ENCODE measurements at places on chromosomes 1 and 21.

- DNase-seq: no peak
These were observed 542.6 kb downstream of the ADGRL2 start for GRCh38 chr1:82343381-82343780.

- no peak for DNase-seq
These were observed 314.0 kb downstream of the LMO4 start for GRCh38 chr1:87642581-87643221.

DNA sequence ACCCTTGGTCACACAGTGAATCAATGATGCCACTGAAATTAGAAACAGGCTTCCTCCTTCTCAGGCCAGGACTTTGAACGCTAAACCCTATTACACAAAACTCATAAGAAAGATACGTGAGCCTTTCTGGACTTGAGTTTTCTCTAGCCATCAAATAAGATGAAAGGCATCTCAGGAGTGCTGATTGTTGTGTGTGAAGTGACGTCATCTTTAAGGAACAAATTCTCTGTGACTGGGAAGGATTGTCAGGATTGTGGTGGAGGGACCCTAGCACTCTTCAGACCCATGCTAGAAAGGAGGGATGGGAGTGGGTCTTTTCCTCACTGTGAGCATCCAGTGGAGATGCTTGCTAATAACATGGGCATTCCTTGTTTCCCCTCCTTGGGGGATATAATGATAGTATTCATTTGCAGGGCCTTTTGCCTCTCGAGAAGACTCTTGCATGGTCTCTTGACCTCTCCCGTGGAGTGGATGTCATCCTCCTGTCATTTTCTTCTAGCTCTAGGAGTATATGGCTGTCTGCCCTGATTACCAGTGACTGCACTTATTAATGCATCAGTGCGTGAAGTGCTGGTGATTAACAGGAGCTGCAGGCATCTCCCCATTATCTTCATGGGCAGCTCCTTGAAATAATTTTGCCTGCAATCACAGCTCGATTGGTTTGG is 39.9 kb downstream of the SPATA46 start:
- DNase-seq: no peak

- no peak for DNase-seq
These were observed 35.1 kb downstream of the PROX1 start for GRCh38 chr1:214022810-214023425.

- no peak for DNase-seq
These were observed 34.5 kb downstream of the SPEN start for GRCh38 chr1:15881961-15882360.

- DNase-seq: no peak
These were observed 382 bp upstream of the RASAL2 start for GRCh38 chr1:178093494-178093950.

- no peak for DNase-seq
These were observed 478 bp upstream of the PRDM2 start for GRCh38 chr1:13699510-13699909.

DNA sequence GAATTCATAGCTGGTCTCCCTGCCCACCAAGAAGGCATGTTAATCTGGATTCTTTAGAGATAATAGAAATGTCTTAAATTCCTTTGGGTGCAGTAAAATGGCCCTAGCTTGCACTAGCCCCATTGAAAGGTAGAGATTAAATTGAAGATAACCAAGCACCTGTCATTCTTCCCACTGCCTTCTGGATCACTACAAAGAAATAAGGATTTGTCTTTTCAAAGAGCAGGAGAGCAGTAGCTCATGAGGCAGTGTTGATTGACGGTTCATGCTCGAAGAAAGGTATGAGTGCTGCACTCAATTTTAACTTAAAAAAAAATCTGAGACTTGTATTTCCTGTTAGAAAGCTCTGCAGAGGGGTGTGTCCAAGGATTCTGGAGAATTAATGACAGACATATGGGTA is 74.9 kb upstream of the F3 start:
- no peak for DNase-seq

- no peak for DNase-seq
These were observed 873 bp upstream of the PI4KB start for GRCh38 chr1:151327903-151328674.

- no peak for DNase-seq
These were observed 317.0 kb downstream of the BARHL2 start for GRCh38 chr1:90400131-90400530.

- no peak for DNase-seq
These were observed 82.5 kb downstream of the PDE9A start for GRCh38 chr21:42735944-42736343.

DNA sequence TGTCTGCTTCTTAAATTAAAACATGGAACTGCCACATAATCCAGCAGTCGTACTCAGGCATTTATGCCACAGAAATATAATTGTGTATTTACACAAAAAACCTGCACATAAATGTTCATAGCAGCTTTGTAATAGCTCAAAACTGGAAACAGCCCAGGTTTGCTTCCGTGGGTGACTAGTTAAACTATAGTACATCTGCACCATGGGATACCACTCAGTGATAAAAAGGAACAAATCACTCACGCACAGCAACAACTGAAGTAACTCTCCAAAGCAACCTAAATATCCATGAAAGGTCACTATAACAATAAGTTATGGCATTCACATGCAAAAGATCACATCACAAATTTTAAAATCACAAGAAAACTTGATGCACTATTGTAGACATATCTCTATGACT is 64.4 kb downstream of the KCNT2 start:
- no peak for DNase-seq

DNA sequence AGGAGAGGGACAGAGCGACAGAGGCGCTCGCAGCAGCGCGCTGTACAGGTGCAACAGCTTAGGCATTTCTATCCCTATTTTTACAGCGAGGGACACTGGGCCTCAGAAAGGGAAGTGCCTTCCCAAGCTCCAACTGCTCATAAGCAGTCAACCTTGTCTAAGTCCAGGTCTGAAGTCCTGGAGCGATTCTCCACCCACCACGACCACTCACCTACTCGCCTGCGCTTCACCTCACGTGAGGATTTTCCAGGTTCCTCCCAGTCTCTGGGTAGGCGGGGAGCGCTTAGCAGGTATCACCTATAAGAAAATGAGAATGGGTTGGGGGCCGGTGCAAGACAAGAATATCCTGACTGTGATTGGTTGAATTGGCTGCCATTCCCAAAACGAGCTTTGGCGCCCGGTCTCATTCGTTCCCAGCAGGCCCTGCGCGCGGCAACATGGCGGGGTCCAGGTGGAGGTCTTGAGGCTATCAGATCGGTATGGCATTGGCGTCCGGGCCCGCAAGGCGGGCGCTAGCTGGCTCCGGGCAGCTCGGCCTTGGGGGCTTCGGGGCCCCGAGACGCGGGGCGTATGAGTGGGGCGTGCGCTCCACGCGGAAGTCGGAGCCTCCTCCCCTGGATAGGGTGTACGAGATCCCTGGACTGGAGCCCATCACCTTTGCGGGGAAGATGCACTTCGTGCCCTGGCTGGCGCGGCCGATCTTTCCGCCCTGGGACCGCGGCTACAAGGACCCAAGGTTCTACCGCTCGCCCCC is at the start of the genes CYB5RL and MRPL37:
TSS of gene CYB5RL (minus strand) at position 266 of the 754 bp plus-strand sequence. CDS start 4,414 bp downstream, outside the sequence.
TSS of gene MRPL37 (plus strand) at position 403 of the 754 bp plus-strand sequence. CDS start at position 480, 77 bp downstream.
- peak; percentile 73 for DNase-seq

DNA sequence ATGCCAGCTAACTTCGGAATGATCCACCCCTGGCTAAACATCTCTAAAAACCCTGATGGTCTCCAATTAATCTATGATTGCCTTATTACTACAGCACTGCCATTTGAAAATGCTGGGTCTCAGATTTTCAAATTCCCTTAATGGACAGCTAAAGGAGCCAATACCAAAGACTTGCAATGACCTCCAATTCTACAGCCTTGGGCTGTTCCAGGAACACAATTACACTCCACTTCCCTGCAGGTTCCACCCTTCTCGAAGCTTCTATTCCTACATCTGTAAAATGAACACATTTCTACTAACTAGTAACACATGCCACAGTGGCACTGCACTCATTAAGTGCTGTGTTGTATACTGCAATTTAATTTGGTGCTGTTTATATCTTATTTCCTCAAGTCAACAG is 85.7 kb upstream of the AK4 start:
- no peak for DNase-seq

DNA sequence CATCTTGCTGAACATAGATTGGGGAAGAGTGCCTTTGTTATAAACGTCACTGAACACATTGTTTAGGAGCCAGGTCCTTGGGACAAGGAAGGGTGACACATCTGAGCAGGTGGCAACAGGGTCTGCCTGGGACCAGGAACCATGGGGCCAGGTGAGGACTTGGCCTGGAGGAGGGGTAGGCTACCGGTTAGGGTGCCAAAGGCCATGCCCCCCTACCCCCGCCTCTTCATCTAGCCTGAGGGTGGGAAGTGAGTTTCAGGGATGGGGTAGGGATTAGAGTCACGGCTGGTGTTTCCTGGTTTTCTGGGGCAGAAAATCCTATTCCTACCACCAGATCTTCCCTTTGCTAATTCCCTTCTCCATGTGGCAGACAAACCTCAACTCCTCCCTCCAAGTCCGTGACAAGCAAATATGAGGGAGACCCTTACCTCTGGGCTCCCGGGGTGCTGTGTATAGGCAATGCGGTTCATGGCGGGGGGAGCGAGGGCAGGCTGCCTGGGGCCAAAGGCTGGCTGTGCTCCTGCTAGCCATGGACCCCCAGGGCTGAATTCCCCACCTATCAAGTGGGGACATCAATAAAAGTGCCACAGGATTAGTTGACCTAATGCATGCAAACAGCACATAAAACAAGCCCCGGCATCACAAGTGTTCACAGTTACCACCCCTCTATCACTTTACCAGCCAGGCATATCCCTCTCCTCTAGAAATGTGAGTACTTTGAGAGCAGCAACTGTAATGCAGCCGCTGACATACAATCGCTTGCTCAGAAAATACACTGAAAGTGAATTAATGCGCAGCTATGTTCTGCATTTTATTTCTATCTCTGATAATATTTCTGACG is 14.5 kb downstream of the CD247 start:
- DNase-seq: no peak

DNA sequence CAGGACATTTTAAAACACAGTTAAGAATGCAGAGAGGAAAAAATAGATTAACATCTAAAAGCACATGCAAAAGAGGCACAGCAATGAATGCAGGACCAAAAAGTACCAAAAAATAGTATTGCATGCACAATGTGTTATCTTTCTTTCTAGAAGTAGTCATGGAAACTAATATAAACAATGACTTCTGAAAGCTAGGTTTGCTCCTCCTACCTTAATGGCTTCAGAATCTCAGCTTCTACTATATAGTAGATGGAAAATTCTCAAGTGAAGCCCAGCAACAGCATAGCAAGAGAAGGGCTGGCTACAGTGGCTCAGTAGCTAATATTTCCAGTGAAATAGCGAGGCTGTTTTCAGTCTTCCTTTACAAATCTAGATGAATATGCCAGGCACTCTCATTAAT is 125.1 kb downstream of the CRB1 start:
- DNase-seq: no peak

DNA sequence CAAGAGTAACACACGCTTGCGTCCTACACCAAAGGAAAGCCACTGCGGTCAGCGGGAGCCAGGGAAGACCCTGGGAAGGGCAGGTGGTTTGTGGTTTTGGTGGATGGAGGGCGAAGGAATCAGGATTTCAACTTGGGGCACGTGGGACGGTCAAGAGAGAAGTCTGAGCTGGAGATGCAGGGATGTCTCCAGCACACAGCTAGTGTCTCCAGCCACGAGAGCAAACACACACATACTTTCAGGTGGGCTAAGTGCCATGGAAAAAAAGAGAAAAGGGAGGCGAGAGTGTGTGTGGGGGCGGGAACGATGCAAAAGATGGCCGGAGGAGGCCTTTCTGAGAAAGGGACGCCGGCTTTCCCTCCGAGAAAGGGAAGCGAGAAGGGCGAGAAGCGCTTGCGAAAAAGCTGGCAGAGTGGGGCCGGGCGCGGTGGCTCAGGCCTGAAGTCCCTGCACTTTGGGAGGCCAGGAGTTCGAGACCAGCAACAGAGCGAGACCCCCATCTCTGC is 1.4 kb upstream of the SRRM1 start:
- no peak for DNase-seq

- no peak for DNase-seq
These were observed 43.5 kb downstream of the RIMS3 start for GRCh38 chr1:40621821-40622450.

DNA sequence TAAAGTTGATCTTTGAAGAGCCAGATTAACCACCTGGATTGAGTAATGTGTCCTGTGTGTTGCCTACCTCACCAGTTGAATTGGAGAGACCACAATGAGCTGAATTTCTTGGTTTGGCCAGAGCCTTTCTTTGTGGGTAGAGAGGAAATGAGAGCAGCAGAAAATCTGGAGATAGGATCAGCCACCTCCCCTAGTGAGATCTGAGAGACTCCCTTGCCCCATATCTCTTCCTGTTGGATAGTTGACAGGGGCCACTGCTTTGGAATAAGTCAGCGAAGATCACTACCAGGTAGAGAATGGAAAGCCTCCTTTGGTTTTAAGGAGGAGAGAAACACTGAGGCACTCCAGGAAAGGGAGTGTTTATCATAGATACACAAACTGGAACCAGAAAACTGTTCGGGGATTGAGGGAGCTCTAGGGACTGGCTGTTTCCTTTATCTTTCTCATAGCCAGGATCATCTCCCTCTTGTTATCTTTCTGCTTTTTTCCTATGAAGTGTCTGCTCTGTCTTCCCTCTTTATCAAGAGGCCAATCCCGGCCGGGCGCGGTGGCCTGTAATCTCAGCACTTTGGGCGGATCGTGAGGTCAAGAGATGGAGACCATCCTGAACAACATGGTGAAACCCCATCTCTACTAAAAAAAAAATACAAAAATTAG is 21.3 kb upstream of the ZNF326 start:
- no peak for DNase-seq

DNA sequence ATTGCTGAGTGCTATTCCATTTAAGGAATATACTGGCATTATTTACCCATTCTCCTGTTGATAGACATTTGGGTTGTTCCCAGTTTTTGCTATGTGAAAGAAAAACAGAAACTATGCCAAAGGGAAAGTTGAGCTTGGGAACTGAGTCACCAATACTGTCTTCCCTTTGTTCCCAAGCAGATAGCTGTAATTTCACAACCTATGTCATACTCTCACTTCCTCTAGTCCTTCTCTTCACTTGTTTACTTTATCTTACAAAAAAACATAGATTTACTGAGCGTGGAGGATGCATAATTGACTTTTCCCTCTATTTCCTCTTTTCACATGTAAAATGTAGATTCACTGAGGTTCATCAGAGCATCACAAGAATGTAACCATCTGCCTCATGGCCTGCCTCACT is 32.4 kb upstream of the PGBD5 start:
- DNase-seq: no peak

DNA sequence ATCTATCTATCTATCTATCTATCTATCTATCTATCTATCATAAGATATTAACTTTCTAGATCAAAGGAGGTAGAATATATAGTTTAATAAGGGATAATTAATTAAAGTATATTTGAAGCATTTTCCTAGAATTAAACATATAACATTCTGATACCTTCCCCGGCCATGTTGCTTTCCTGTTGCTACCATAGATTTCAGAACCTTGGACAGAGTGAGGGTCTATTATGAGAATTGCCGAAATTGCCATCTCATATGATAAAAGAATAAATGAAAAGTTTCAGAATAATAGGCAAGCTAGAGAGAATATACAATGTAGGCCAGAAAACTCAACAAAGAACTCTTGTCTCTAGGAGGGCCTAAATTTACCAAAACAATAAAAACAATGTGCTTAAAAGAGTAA is 706.1 kb upstream of the TMPRSS15 start:
- no peak for DNase-seq
